ENCODE measurements at places on chromosomes 4 and X.
A peak's percentile ranks its signal among the peaks of the same experiment; 100 is the strongest.

- DNase-seq: no peak
These were observed 46.5 kb downstream of the RELL1 start for GRCh38 chr4:37639551-37640285.

DNA sequence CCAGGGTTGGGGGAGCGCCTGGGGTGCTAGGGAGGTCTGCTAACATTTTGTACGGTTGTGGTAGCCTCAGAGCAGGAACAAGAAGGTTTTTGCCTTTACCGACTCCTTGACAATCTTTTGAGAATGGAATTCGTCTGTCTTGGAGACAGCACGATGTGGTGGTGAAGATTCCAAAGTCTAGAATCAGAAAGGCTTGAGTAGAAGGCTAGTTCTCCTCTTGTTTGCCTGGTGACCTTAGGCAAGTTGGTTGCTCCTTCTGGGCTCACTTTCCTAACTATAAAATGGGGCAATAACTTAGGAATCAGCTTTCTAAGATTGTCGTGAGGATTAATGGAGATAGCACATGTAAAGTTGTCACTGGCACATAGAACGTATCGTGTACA, 741 bp downstream of the FAM47E start:
- DNase-seq: no peak

GRCh38 chr4:3301450-3302172, 8.8 kb downstream of the RGS12 start:
- no peak for DNase-seq

DNA sequence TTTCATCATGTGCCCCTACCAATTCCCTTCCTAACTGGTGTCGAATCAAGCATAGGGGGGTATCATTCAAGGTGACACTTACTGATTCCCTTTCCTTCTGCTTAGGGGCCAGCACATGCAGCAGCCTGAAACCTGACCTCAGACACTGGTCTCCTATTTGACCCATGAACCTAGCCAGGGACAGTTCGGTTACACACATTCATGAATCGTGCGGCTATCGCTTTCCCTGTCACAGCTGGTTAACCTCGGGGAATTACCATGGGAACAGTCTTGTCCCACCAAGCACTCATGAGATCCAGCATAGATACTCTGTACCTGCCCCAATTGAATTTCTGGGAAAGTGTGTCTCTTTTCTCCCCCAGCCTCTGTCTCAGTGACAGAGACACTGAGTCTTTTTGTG, 140.4 kb downstream of the ZNF674 start:
- no peak for DNase-seq

DNA sequence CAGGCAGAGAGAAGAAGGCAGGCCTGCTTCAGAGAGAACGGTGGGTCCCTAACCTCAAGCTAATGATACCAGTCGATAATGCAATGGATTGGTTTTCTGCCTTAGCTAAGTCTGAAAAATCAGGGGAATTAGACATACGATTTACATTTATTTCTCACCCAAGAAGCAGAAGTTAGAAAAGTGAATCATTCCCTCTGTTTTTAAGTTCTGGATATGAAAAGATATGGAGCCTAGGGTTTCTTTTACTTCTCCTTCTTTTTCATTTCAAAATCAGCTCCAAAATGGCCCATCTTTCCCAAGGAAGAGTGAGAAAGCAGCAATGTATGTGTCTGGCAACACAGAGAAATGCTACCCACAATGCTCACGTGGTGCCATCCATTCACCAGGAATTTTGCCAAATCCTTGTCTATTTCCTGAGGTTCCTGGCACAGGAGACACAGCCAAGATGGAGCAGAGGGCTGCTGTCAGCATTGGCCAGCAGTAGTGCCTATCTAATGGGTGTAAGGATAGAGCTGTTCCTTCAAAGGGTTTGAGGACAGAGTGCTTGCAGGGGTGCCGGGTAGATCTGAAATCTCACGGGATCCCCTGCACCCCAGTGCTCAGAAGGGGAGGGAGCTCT, 231.5 kb downstream of the MAML3 start:
- no peak for DNase-seq

DNA sequence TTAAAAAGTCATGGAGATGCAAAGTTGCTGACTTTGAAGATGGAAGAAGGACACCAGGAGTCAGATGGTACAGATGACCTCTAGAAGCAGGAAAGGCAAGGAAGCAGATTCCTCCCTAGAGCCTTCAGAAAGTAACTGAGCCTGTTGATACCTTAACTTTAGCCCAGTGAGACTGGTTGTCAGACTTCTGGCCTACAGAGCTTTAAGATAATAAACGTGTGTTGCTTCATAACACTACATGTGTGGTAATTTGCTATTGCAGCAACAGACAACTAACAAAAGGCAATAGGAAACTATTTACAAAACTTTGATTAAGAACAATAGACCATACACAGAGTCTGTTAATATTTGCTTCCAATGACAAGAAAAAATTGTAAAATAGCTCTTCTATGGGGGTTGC, 102.0 kb upstream of the USP38 start:
- no peak for DNase-seq

GRCh38 chrX:43467608-43468234, 188.4 kb upstream of the MAOA start:
- no peak for DNase-seq

DNA sequence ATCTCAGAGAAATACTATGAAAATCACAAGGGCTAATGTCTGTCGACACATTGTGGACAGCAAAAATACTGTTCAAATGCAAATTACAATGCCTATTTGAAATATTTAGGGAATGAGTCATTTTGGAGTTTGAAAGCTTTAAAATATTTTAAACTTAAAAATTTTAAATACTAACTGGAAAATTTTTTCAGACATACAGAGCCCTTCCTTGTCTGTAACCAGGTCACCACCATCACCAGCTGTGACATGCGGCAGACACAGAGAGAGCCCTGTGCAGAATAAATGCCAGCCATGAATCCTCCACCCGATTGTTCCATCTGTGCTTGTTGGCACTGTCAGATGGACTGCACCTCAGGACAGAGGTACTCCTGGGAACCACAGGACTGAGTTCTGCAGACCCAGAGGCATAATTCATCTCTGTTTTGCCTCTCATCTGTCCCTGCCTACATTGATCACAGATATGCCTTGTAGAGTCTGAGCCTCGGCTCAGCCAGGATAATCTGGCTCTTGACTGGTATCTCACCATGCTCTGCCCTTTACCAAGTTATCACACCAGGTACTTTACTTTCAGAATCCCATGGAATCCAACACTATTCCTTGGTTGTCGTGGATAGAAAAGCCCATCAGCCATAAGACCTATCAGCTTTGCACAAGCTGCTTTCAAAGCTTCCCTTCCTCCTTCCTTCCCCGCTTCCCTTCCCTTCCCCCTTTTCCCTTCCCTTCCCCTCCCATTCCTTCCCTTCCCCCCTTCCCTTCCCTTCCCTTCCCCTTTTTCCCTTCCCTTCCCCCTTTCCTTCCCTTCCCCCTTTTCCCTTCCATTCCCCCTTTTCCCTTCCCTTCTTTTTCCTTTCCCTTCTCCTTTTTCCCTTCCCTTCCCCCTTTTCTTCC, 67.2 kb downstream of the TBC1D9 start:
- no peak for DNase-seq

DNA sequence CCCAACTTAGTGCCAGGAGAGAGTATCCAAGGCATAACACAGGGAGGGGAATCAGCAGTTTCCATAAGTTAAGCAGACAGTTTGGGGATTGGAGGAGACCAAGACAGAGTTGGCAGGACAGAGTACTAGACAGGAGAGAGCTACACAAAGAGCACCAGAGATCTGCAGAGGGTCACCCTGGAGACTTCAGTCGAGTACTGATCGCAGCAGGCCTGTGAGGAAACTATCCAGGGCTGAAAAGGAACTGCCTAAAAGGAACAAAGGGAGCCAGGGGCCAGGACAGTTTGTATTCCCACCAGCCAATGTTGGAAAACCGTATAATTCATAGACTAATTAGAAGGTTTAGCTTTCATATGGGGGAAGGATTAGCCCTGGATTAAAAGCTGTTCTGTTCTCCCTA, 80.6 kb upstream of the ENPP6 start:
- peak; percentile 36 for DNase-seq

DNA sequence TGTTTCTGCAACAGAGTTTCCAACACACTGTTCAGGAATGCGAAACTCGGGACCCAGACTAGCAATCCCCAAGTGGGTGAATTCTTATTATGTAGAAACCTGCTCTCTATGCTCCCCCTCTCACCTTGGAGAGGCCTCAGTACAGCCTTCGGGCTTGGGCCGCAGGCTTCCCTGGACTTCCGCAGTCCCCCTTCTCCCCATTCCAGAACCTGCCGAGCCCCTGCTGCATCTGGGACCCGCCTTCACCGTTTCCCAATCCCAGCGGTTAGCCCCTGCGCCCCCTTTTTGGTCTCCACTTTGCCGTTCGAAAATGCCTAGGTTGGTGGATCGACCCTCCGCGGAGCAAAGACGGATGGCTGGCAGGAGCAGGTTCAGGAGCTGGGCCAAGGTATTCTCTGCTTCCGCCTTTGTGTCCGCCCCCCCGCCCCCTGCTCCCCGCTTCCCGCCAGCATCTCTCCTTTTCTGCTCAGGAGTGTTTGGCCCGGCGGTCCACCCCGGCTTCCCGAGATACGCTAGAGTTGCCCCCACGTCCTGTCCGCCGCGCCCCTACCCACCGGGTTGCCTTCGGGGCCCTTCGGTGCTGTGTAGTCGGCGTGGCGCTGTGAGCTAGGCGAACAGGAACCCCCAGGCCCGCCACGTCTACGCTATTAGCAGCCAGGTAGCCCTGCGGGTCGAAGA, 11.5 kb downstream of the HAND2 start:
- DNase-seq: no peak

- DNase-seq: peak; percentile 31
These were observed 33.7 kb downstream of the SH3RF1 start for GRCh38 chr4:169236873-169237626.

- DNase-seq: no peak
These were observed 230.7 kb downstream of the AFAP1 start for GRCh38 chr4:7708981-7709380.

DNA sequence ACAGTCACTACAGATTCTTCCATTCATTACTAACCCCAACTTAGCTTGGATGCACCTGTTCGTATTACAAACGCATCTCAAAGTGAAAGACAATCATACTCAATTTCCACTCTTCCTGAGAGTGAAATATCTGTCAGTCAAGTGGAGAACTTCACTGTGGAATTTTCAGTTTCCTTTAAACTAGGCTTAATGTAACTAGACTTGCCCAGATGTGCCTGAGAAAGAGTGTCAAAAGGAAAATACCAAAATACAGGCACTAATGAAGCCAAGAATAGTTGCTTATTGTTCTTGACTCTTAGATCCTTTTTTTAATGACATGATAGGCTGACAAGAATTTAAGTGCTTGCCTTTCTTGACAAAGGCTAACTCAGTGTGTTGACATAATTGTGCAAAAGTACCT, 72.4 kb upstream of the NR3C2 start:
- no peak for DNase-seq

DNA sequence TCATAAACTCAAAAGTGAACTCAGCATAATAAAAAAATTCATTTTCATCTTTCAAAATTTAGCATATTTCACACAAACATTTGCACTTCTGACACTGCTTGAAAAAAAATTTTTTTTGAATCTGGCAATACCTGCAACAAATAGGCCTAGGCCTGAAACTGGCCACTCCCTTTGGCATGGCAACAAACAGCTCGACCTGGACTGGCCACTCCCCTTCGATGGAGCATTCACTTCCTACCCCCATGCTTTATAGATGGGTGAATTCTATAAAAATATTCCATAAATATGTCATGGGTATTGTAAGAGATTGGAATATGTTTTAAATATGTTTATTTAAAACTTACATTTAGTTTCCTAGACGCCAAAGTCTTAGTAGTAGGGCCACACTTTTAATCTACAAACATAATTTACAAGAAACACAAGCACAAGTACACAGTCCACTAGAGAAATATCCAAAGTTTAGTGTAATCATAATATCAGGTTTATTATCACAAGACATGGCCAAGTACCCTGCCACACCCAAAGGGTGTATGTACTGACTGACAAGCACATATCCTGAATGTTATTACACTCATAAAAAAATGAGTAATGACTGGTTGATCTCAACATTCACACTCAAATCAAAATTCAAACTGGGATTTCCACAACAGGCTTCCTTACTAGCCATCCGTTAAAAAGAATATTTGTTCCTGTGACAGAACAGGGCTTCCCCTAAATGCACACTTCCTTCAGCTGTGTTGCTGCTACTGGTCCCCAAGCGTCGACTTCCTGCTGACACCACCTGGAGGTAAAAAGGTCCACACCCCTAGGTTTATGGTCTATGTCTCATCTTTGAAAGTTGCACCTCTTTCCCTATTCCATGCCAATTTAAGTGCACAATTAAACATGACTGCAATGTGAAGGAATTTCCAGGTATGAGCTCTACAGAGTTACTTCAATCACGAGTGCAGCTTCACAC, 271.5 kb downstream of the NR3C2 start:
- no peak for DNase-seq

- DNase-seq: no peak
These were observed 16.6 kb upstream of the UGT2B17 start for GRCh38 chr4:68592673-68593072.

DNA sequence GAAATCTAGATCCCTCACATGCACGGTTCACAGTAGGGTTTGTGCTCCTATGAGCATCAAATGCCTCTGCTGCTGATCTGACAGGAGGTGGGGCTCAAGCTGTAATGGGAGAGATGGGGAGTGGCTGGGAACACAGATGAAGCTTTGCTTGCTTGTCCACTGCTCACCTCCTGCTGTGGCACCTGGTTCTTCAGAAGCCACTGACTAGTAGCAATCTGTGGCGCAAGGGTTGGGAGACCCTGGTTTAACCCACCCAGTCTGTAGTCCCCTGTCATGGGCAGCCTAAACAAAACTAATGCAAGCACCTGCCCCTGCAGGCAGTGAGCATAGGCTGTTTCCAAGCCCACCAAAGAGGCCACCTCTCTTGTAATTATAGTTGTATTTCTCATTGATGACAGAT, 116.6 kb downstream of the SHOX start:
- no peak for DNase-seq

- DNase-seq: no peak
These were observed 376.9 kb upstream of the CTSO start for GRCh38 chr4:156330436-156331031.

DNA sequence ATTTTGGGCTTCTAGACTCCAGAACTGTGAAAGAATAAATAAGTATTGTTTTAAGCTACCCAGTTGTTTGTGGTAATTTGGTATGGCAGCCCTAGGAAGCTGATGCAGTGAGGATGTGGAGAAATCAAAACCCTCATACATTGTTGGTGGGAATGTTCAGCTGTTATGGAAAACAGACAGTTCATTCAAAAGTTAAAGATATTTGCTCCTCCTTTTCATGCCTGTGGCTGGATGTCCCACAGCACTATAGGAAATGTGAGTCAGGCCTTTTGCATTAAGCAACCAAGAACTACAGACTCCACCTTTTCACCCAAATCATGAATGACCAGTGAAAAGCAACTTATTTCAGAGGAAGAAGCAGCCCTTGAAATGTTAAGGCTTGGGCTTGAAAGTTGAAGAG, 6.7 kb downstream of the BBS12 start:
- DNase-seq: no peak

GRCh38 chr4:113404167-113404571, 354.7 kb downstream of the ANK2 start:
- DNase-seq: no peak
